ENCODE measurements at places on chromosomes 6 and 20.

DNA sequence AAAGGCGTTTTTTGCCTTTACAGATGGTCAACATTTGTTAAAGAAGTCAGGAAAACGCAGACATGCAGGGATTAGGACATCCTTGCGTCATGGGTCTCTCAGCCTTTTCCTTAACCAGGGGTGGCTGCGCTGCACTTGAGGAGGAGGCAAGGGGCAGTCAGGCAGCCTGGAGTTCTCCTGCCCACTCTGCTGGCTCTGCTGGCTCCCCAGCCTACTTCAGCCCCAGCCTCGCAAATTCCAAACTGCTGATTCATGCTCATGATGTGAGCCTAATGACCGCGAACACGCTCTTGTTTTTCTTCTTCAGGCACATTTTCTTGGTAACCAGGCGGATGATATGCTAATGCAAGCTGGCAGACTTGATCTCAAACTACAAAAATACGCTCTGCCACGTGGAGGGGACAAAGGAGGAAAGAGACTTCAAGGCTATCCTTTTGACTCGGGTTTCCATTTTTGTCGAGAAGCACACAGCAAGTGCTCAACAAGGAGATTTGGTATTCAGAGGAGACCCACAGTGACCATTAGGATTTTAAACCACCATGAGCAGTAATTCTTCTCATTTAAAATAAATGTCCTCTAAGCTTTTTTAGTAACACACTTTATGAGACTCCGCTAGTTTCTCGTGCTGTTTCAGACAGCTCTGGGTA lies 290.3 kb upstream of the STXBP5 start:
- DNase-seq, result peak; percentile 97

DNA sequence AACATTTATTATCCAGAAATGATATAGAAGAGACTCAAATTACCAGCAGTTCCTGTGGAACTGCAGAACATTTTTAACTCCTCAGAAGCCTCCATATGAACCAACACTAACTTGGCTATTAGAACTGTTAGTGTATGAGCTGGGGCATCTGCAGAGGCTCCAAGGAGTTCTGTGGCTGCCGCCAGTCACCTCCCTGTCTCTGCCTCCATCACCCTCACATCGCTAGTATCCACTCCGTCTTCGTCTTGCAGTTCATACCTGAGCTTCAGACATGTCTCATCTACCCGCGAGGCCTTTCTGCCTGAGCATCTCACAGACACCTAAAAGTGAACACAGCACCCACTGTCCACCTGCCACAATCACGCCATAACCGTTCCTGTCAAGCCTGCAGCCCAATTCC lies 89.5 kb upstream of the CST7 start:
- DNase-seq, result no peak

DNA sequence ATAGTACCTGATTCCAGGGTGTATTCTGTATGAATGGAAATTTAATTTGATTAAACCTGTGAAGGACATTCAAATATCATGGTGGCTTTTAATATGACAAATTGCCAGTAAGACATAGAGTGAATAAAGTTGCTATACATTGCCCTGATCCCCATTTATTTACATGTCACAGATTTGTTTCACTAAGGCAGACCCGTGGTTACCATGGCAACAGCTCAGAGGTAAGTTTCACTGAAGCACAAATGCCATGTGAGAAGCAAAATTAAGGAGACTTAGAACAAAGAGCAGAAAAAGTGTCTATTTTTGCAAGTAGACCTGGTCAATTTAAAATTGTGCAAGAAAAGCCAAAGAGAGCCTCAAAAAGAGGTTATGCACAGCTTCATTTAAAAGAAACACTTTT lies 63.7 kb downstream of the PXDC1 start:
- no peak for DNase-seq

DNA sequence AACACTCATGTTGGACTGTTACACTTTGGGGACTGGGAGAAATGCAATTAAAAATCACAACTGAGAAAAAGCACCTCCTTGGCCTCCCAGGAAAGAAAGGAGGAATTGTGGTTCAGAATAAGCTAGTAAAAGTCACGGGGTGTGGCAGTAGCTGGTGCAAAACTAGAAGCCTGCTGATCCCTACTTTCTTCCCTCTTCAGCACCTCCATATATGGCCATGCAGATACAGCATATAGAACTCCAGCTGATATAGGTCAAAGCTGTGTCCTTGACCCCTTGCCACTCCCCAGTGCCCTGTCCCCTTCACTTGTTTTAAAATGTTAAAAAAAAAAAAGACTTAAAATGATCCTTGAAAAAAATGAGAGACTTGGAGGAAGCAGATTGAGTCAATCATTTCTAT lies 5.5 kb upstream of the FLRT3 start:
- no peak for DNase-seq

DNA sequence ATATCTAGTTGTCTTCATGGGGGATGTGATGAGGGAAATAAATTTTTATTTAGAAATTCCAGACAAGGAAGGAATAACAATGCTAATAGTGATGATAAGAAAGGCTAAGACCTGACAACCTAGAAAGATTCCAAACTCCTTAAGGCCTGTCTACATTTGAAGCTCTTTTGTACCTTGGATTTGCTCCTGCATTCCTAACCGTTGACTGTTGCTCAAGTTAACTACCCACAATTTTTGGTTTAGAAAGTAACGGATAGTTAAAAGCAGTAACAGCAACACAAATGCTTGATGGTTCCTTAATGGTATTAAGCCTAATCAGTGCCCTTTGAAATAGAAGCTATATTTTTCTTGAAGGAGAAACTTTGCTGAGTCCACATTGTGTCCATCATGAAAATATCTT lies 52.9 kb downstream of the TRMT11 start:
- peak; percentile 13 for DNase-seq

GRCh38 chr6:24720604-24721460 lies 1.9 kb upstream of the C6orf62 start:
- DNase-seq, result peak; percentile 100

DNA sequence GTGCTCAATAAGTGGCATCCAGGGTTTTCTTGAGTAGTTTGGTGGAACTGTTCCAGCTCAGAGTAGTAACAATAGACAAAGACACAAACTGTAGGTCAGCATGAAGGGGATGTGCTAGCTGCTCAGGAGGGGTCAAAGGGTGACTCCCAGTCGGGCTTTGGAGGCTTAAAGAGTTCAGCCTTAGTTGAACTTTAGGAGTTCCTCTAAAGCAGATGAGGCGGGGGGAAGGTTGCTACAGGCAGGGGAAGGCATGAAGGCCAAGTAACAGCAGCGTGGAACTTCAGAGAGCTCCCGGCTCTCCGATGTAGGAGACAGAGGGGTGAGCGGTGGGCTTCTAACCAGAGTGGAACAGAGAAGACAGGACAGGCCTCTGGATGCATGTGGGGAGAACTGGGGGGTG lies 115.5 kb upstream of the CD93 start:
- DNase-seq, result no peak

DNA sequence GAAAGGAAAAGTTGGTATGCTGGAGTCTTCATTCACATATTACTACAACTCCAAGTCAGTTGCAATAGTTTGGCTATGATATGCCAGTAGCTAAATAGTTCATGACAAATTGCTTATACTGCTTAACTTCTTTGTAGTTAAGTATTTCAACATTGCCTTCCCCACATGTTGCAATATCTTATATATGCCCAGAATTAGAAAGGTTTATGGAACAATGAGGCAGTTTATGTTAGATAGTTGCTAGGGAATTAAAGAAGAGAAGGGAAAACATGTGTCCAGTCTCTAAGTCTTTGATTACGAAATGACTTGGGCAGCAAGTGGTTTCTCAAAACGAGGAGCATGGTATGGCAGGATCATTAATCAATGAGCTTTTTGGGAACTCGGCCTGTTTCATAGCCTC lies 145.8 kb downstream of the PLCB4 start:
- peak; percentile 96 for DNase-seq

- no peak for DNase-seq
Measured at GRCh38 chr20:17470521-17470920, 60.7 kb downstream of the BFSP1 start.

- DNase-seq, result peak; percentile 34
Measured at GRCh38 chr6:43636308-43636659, 644 bp downstream of the MAD2L1BP start.

- no peak for DNase-seq
Measured at GRCh38 chr20:4411744-4412143, 310.0 kb upstream of the PRND start.

- DNase-seq, result peak; percentile 87
Measured at GRCh38 chr6:53309059-53309900, 39.5 kb downstream of the ELOVL5 start.

GRCh38 chr20:36349384-36350170 lies 43.4 kb downstream of the DLGAP4 start:
- no peak for DNase-seq
